Activated T-helper 17 cell treated with anti-CD3 and anti-CD28 coated beads, Interleukin-2, amount 50 U/mL, for 72 hours (primary cell): ENCODE measurements at places on chromosomes 5 and 9.
A peak's percentile ranks its signal among the peaks of the same experiment; 100 is the strongest.

DNA sequence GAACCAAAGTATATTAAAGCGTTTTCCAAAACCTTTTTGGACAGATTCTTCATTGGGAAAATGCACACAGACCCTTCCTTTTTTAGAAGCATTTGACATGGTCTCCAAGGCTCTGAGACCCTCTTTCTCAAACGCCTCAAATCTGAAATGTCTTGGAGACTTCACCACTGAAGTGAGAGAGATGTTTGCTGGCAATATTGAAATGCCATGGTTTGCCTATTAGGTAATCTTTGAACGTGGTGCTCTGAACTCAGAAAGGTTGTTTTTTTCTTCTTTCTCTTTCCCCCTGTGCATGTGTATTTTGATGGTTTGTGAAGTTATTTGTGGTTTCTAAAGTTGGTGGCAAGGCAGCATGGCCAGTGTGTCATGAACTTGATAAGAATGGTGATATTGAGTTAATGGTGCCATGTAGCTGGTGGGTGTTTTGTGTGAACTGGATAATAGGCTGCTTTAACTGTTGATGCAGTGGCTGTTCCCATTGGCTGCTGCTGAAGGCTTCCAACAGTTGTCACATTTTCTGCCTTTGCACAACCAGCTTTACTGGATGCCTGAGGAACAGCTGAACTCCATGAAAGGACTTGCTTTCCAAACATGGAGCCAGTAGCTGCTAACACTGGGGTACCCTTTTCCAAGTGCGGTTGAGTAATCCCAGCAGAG, 1.7 kb downstream of the PALM2AKAP2 start:
- ATAC-seq: no peak

DNA sequence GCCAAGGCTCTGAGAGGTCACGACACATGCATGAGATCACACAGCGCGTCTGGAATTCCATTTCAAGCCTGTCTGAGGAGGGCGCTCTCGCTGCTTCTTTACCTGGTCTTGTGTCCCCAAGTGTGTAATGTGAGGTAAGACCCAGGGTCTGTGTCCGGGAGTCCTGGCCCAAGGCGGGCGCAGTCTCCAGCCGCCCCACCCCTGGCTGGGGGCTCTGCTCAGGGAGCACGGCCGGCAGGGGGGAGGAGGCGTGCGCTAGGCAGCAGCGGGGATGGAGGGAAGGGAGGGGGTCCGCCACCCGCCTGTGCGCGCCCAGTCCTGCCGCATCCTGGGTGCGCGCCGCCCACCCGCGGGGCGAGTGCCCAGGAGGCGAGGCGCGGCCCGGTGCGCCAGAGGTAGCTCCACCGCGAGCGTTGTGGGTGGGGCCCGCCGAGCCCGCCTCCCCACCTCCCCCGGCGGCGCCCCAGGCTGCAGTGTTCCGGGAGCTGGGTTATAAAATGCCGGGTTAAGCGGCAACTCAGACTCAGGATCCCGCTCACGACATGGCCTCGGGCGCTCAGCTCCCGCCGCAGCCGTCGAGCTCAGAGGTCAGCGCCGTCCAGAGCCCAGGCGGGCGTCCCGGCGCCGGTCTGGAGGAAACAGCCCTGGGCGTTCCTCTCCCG, at the start of gene CCNI2:
TSS of gene CCNI2 (plus strand) at position 473 of the 662 bp plus-strand sequence. CDS start at position 543, 70 bp downstream.
- ATAC-seq: peak; percentile 74

DNA sequence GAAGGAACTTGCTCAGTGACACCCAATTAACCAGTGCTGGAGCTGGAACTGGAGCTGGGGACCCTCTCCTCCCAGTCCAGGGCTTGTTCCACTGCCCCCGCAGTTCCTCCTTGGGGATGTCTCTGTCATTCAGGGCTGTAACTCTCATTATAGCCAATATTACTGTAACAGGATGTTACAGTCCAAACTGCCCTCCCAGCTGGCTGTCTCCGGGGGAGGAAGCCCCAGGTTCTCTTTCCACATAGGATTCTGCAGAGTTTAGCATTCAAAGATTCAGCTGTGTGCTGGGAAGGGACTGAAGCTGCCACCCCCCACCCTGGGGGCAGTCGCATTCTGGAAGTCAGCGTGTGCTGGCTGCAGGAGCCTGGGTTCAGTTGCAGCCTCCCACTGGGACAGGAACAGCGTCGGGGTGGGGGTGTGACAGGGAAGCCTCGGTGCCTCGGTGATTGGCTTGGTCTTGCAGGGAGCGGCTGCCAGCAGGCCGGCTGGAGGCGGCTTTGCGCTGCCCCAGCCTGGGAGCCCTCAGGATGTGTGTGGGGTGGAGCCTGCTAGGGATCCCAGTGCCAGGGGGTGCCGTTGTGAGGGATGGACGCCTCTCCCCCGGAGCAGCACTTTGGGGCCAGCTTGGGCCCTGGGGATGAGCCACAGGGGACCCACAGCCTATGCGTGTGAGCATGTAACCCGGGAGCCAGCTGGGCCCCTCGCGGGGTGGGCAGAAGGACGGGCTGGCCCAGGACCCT, 101.1 kb downstream of the RGS3 start:
- no peak for ATAC-seq

DNA sequence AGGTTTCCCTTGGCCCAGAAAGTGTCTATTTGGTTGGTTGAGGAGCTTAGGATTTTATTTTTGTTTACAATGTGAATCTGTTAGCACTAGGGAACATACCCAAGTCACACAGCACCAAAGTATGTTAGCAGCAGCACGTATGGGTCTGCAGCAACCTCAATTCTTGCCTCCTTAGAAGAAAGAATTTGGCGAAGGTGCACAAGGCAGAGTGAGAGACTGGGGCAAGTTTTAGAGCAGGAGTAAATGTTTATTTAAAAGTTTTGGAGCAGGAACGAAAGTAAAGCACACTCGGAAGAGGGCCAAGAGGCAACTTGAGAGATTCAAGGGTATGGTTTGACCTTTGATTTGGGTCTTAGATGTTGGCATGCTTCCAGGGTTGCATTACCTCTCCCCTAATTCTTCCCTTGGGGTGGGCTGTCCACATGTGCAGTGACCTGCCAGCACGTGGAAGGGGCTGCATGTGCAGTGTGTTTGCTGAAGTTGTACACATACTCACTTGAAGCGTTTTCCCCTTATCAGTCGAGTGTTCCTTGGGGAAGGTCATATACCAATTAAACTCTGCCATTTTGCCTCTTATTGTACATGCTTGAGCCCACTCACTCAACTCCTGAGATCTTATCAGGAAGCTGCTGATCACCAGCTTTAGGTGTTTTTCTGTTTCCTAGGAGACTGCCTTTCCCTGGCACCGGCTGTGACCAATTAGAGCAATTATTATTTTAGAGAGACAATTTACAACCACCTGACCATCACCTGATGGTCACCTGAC, 64.9 kb upstream of the SHC3 start:
- ATAC-seq: no peak

GRCh38 chr5:140882591-140882899, 621 bp downstream of the PCDHA13 start:
- ATAC-seq: no peak

GRCh38 chr5:123365156-123365555, 58.0 kb downstream of the CEP120 start:
- ATAC-seq: no peak

DNA sequence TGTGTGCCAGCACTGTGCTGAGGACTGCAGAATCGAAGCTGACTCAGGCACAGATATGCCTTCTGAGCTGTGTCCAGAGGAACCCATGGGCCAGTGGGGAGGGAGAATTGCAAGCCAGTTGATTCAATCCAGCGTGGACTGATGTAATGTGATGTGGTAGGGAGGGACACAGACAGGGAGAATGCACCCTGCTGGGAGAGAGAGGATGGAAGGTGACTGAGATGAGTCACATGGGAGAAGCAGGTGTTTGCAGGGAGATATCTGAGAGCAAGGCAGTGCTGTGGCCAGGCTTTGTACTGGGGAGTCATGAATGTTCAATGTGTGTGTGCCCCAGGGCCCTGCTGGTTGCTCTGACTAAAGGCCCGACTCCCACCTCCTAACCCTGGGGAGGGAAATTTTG, 75.7 kb downstream of the IRX1 start:
- no peak for ATAC-seq

- ATAC-seq: no peak
Observed at GRCh38 chr9:126230692-126231091, 95.9 kb upstream of the MVB12B start.

- no peak for ATAC-seq
Observed at GRCh38 chr5:124259017-124259416, 487.4 kb downstream of the ZNF608 start.

DNA sequence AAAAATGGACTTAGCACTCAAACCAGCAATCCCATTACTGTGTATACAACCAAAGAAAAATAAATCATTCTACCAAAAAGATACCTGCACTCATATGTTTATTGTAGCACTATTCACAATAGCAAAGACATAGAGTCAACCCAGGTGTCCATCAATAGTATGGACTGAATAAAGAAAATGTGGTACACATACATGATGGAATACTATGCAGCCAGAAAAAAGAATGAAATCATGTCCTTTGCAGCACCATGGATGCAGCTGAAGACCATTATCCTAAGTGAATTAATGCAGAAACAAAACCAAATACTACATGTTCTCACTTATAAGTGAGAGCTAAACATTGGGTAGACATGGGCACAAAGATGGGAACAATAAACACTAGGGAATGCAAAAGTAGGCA, 236.8 kb upstream of the POU5F2 start:
- ATAC-seq: no peak

- ATAC-seq: no peak
Observed at GRCh38 chr5:173883347-173883924, 4.7 kb upstream of the CPEB4 start.

GRCh38 chr5:133756756-133757155, 144.4 kb upstream of the FSTL4 start:
- ATAC-seq: no peak

DNA sequence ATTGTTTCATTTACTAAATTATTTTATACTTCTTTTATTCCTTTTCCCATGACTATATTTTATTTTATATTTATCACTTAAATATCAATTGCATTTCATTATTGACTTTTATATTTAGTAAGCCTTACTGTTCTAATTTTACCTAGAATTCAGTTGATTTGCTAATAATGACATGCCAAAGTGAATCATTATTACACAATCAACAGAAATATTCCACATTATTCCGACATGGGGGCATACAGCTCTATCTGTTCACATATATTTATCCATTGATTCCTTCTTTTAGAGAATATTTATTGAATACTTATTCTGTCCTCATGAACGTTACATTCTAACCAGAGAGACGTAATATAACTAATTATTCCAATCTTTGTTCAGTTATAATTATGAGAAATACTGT, 221.8 kb downstream of the DOCK8 start:
- no peak for ATAC-seq

- no peak for ATAC-seq
Observed at GRCh38 chr5:120735076-120735475, 271.0 kb downstream of the PRR16 start.

DNA sequence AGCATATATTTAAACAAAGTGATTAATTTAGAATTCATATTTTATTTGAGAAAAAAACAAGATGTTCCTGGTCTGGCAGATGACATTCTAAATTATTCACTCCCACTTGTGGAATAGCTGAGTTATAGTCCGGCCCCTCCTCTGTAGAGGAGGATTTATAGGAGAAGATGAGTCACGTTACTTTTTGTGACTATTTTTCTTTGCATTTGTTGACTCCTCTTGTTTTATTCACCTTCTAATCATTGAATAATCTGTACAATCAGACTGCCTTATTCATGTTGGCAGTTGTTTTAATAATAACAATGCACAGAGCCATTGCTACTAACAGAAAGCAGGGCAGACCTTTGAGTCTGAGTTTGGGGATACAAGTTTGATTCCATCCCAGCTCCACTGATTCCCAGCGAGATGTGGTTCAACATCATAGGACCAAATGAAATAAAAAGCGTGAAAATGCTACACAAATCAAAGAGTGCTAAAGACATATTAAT, 23.2 kb downstream of the DOCK8 start:
- ATAC-seq: peak; percentile 76

DNA sequence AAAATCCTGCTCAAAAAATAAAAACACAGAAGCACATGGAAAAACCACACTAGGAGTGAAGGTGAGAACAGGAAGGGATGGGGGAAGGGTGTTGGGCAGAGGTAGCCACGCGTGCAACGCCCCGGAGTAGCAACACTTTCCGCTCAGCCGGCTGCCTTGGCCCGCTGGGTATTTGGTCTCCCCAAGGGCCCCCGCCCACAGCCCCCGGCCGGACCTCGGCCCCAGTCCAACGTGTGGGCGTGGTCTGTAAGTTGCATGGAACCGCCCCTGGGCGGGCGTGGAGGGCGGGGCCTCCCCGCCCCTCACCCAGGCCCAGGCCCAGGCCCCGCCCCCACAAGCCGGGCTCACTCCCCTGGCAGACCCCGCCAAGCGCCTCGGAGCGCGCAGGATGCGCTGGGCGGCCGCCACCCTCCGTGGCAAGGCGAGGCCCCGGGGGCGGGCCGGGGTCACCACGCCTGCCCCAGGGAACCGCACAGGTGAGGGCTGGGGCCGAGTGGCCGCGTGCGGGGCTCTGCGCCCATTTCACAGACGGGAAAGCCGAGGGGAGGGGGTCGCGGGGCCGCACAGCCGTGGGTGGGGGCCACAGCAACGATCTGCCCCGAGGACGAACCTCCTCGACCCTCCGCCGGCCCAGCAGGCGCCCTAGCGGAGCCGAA, at the start of gene SUSD3:
TSS of gene SUSD3 (plus strand) at position 347 of the 656 bp plus-strand sequence. CDS start at position 389, 42 bp downstream.
- ATAC-seq: peak; percentile 73

DNA sequence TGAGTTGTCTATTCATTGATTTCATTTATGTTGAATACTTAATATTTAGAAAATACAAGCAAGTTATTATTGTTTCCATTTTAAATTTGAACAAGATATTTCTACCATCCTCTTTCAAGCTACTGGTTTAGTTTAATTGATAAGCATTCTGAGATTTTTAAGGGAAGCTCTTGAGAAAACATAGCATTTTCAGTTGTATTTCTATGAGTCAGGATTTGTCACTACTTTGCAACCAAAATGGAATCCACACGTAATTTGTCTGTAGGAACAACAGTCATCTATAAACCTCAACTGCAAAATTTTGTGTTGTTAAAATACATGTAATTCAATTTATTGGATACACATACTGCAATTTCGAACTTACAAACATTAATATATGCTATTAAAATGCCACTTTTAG, 74.0 kb downstream of the PRR16 start:
- ATAC-seq: no peak

GRCh38 chr5:75043633-75044264, 8.6 kb downstream of the GCNT4 start:
- no peak for ATAC-seq

- no peak for ATAC-seq
Observed at GRCh38 chr9:92638621-92639101, 31.3 kb downstream of the IPPK start.

- no peak for ATAC-seq
Observed at GRCh38 chr5:60497706-60498500, 202.1 kb downstream of the DEPDC1B start.

- ATAC-seq: no peak
Observed at GRCh38 chr5:17444496-17444895, 53.5 kb upstream of the TAF11L2 start.

GRCh38 chr9:127092041-127092608, 30.3 kb downstream of the ANGPTL2 start:
- ATAC-seq: no peak

- ATAC-seq: no peak
Observed at GRCh38 chr5:132689513-132689912, 15.7 kb downstream of the IL4 start.

GRCh38 chr5:40505031-40505430, 174.7 kb upstream of the PTGER4 start:
- ATAC-seq: no peak
